ENCODE measurements at places on chromosomes 2 and 18. TPM values are rescaled to one million over a fixed set of nuclear protein-coding genes. Genes with fewer than 3 reads are reported as not detected.

Gene PXDN
- total RNA-seq = 111 TPM

Gene ASB18
- total RNA-seq = not detected

Gene SERPINB12
- total RNA-seq = not detected

Gene DSC2
- under 0.01 TPM for total RNA-seq

Gene C1QL2
- total RNA-seq = not detected

GRCh38 chr2:179441551-179441950 is 176.9 kb upstream of the SESTD1 start:
- no peak for DNase-seq
- H3K27ac ChIP-seq = no peak overlapping the region
- no peaks in the 10 kb centered on the region for H3K27me3 ChIP-seq
- H3K4me1 ChIP-seq = peaks cover 2% of the 10 kb centered on the region
- no peak overlapping the region for H3K4me3 ChIP-seq

DNA sequence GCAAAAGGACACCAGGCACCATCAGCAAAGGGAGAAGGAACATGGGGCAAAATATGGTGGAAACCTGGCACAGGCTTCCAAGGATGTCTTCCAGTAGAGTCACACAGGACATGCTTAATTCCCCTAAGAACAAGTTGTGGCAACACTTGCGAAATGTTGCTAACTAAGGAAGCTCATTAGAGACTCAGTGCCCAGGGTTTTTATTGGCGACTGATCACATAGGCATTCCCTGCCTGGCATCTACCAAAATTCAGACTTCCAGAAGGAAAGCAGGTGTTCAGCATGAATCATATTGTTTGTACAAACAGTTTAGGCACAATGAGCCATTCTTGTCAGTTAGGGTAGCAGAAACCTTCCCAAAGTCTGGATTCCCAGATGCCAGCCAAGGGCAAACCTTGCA is 25.7 kb downstream of the SLC4A1AP start:
- H3K4me3 ChIP-seq = no peak overlapping the region
- no peaks in the 10 kb centered on the region for H3K4me1 ChIP-seq
- no peak overlapping the region for H3K27ac ChIP-seq
- no peak for DNase-seq
- no peaks in the 10 kb centered on the region for H3K27me3 ChIP-seq
- peaks cover 4% of the 10 kb centered on the region for H3K36me3 ChIP-seq

- no peak overlapping the region for H3K4me3 ChIP-seq
- H3K27me3 ChIP-seq = no peaks in the 10 kb centered on the region
- DNase-seq = no peak
- H3K36me3 ChIP-seq = no peaks in the 10 kb centered on the region
- H3K27ac ChIP-seq = no peak overlapping the region
These were observed 20.1 kb downstream of the ASAP2 start for GRCh38 chr2:9226458-9227380.

DNA sequence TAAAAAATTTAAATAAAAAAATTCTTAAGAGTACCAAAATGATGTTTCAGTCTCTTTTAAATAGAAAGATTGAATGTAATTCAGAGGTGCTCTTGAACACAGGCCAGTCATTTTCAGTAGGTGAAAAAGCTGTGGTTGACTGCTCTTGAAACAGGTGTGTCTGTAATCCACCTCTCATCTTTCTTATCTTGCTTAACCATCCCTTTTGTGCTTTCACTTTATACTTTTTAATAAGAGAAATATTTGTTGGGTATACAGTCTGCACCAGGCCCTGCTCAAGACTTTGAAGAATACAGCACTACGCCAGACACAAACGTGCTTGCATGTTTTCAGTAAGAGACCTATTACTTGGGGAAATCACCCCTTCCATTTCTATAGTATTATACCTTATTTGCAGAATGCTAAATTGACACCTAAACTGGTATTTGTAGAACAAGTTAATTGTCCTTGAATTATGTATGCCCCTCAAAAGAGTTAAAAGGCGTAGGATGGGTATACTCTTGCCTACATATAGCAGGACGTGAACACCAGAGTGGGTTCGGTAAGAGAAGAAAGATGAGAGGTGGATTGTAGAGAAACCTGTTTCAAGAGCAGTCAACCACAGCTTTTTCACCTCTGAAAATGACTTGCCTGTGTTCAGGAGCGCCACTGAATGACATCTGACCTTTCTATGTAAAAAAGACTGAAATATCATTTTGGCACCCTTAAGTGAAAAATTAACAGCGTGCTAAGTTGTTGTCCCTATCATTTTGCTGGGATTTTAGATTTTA is 4.0 kb upstream of the RTN4 start:
- H3K4me3 ChIP-seq = no peak overlapping the region
- H3K27ac ChIP-seq = no peak overlapping the region
- H3K4me1 ChIP-seq = no peaks in the 10 kb centered on the region
- no peak for DNase-seq
- H3K36me3 ChIP-seq = no peaks in the 10 kb centered on the region

GRCh38 chr2:157443795-157444640 is at the start of gene CYTIP:
TSS of gene CYTIP (minus strand) at chr2:157444089. CDS start at chr2:157444020, 69 bp downstream.
- no peak within 1 kb of the TSS for H3K4me3 ChIP-seq
- no peaks in the 10 kb centered on the region for H3K4me1 ChIP-seq
- DNase-seq = no peak
- H3K36me3 ChIP-seq = no peaks in the 10 kb centered on the region
- H3K27me3 ChIP-seq = no peaks in the 10 kb centered on the region

DNA sequence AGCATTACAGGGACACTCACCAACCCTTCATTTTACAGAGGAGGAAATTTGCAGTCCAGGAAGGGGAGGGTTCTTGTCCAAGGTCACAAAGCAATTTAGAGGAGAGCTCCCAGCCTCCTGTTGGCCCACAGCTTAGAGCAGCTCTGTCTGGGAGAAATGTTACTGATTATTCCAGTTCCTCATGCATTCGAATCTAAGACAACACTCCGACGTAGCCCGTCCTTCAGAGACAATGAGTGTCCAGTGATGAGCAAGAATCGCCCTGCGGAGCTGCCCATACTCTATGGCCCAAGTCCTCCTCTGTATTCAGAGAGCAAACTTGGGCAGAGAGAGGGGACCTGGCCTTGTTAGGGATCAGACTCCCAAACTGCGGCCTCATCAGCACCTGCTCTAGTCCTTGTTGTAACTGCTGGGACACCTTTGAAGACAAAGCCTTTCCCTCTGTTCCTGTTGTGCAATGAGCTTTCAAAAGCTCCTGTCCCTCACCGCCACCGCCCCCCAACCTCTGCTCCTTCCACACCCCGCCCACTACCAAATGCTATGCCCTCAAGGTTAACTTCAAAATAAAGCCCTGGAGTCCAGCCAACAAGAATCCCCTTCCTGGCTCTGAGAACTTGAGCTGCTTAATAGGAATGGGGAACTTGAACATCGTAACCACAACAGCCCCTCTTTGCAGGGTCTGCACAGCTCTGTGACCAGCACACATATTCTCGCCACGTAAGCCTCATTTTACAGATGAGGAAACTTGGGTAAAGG is 234.8 kb upstream of the SMAD2 start:
- no peak overlapping the region for H3K27ac ChIP-seq
- H3K4me1 ChIP-seq = peaks cover 2% of the 10 kb centered on the region
- H3K36me3 ChIP-seq = no peaks in the 10 kb centered on the region
- DNase-seq = no peak

DNA sequence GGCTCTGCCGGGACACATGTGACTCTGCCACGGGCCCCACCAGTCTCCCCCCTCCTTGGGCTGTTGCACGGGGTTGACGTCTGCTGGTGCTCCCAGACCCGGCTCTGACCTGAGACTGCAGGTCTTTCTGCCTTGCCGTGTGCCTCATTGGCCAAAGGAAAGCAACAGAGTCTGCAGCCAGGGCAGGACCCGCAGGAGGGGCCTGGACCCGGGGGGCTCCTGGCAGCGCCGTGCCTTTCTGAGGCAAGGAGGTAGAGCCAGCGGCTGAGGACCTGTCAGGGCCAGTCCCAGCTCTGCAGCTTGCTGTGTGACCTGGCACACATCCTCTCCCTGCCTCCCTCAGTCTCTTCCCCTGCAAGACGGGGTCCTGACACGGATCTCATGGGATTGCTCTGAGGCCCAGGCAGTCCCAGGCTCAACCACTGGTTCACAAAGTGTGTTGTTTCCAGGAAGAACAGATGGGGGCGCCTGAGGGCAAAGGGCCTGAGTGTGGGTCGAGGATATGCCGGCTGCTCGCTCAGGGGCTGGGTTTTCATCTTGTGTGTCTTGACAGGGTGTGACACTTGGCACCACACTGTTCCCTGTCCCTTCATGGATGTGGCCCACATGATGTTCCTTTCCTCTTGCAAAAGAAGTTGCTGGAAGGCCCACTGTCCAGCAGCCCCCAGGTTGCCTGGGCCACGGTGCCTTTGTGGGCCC is 9.0 kb downstream of the CAPN10 start:
- no peaks in the 10 kb centered on the region for H3K4me1 ChIP-seq
- peak; percentile 19 for DNase-seq
- peaks cover 14% of the 10 kb centered on the region for H3K36me3 ChIP-seq
- H3K4me3 ChIP-seq = no peak overlapping the region

DNA sequence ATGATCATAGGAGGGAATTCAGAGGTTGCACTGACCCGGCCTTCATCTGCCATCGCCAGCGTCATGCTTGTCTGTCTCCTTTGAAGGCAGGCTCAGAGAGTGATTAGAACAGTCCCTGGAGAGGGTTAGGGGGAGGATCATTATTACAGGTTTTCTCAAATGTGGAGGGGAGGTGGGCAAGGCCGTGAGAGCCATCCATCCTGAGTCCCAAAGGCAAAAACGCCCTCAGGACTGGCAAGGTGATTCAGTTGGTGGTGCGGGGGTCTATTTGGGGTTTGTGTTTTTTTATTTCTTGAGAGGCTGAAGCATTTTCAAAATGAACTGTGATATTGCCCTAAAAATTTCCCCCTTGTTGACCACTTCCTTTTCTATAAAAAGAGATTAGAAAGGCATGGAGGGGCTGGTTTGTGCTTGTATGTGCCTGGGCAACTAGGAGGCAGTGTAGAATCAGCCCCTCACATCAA is 39.3 kb upstream of the GYPC start:
- no peaks in the 10 kb centered on the region for H3K36me3 ChIP-seq
- H3K27me3 ChIP-seq = no peaks in the 10 kb centered on the region
- H3K4me1 ChIP-seq = peaks cover 3% of the 10 kb centered on the region

- no peaks in the 10 kb centered on the region for H3K27me3 ChIP-seq
- H3K4me3 ChIP-seq = no peak overlapping the region
- no peak for DNase-seq
- no peaks in the 10 kb centered on the region for H3K36me3 ChIP-seq
- H3K27ac ChIP-seq = no peak overlapping the region
- peaks cover 6% of the 10 kb centered on the region for H3K4me1 ChIP-seq
These were observed 119.3 kb downstream of the SETBP1 start for GRCh38 chr18:44799907-44800421.

DNA sequence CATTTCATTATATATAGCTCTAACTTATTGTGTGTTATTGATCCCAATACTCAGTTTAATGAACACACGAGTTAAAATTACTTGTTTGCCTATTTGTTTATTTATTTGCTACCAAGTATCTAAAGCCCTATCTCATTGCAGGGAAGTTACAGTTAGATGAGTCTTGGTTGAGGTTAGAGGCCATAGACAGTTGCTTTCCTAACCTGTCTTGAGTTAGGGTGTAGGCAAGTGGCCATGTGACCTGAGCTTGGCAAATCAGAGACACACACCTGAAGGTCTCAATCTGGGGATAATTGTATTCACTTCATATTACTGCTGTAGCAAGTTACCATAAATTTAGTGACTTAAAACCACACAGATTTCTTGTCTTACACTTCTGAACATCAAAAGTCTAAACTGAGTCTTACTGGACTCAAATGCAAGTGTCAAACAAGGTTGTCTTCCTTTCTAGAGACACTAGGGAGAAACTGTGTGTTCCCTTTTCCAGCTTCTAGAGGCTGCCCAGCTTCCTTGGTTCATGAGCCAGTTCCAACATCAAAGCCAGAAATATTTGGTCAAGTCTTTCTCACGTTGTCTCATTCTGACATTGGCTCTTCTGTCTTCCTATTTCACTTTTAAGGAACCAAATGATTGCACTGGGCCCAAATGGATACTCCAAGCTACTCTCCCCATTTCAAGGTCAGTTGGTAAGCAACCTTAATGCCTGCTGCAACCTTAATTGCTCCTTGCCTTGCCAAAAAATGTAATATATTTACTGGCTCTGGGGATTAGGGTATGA is 39.7 kb downstream of the COL3A1 start:
- H3K4me3 ChIP-seq = no peak overlapping the region
- H3K27me3 ChIP-seq = no peaks in the 10 kb centered on the region
- H3K4me1 ChIP-seq = no peaks in the 10 kb centered on the region
- peak overlapping the region; percentile 15 for H3K27ac ChIP-seq
- peak; percentile 56 for DNase-seq
- H3K36me3 ChIP-seq = peaks cover 13% of the 10 kb centered on the region

GRCh38 chr18:38909972-38910371 is 1344.4 kb upstream of the CELF4 start:
- H3K4me1 ChIP-seq = no peaks in the 10 kb centered on the region
- peak; percentile 9 for DNase-seq
- H3K4me3 ChIP-seq = no peak overlapping the region
- no peaks in the 10 kb centered on the region for H3K27me3 ChIP-seq
- H3K27ac ChIP-seq = no peak overlapping the region
- no peaks in the 10 kb centered on the region for H3K36me3 ChIP-seq

GRCh38 chr2:48910961-48911360 is 155.4 kb upstream of the LHCGR start:
- no peaks in the 10 kb centered on the region for H3K27me3 ChIP-seq
- no peak overlapping the region for H3K4me3 ChIP-seq
- no peaks in the 10 kb centered on the region for H3K36me3 ChIP-seq
- DNase-seq = no peak
- no peak overlapping the region for H3K27ac ChIP-seq
- no peaks in the 10 kb centered on the region for H3K4me1 ChIP-seq

DNA sequence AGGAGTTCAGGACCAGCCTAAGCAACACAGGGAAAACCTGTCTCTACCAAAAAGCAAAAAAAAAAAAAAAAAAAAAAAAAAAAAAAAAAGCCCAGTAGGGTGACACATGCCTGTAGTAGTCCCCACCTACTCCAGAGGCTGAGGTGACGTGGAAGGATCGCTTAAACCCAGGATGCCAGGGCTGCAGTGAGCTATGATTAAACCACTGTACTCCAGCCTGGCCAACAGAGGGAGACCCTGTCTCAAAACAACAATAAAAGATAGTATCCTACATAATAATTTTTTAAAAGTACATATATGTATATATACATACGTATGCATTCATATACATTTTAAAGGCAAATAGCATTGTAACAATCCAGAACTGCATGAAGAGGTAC is 51.7 kb downstream of the SOS1 start:
- no peaks in the 10 kb centered on the region for H3K36me3 ChIP-seq
- peak; percentile 53 for DNase-seq
- H3K27ac ChIP-seq = no peak overlapping the region
- no peak overlapping the region for H3K4me3 ChIP-seq
- no peaks in the 10 kb centered on the region for H3K4me1 ChIP-seq

DNA sequence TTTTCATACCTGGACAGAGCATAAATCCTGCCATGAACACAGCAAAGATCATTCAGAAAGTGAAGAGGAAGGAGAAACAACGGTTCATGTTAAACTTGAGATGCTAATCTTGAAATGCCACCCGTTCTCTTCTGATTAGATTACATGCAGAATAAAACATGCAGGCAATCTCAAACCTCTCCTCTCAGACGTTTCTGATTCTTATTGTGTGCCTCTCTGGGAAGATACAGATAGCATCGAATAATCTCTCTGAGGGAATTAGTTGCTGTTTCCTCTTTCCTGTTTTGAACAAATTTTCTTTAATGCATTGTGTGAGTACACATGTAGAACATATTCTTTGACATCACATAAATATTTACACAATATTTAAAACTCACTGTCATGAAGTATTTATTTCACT is 313.4 kb downstream of the PRKCE start:
- H3K27ac ChIP-seq = peak overlapping the region; percentile 19
- no peaks in the 10 kb centered on the region for H3K36me3 ChIP-seq
- no peak for DNase-seq
- no peaks in the 10 kb centered on the region for H3K27me3 ChIP-seq
- H3K4me1 ChIP-seq = peaks cover 29% of the 10 kb centered on the region

- no peaks in the 10 kb centered on the region for H3K4me1 ChIP-seq
- no peak overlapping the region for H3K4me3 ChIP-seq
- H3K27me3 ChIP-seq = no peaks in the 10 kb centered on the region
- H3K27ac ChIP-seq = no peak overlapping the region
- no peaks in the 10 kb centered on the region for H3K36me3 ChIP-seq
These were observed 39.5 kb upstream of the MARCO start for GRCh38 chr2:118902266-118903028.

Data from fibroblast of lung (primary cell).